ENCODE measurements at places on chromosomes 11 and 22. TPM values are rescaled to one million over a fixed set of nuclear protein-coding genes. Genes with fewer than 3 reads are reported as not detected.

The C11orf42 gene
- not detected for total RNA-seq

The OR52N4 gene
- total RNA-seq: not detected

The VPREB1 gene
- not detected for total RNA-seq

The IGLL5 gene
- total RNA-seq: not detected

The C11orf21 gene
- not detected for total RNA-seq

The POU2AF2 gene
- total RNA-seq: not detected

The GLB1L2 gene
- total RNA-seq: 1.4 TPM

The CD3D gene
- not detected for total RNA-seq

The OR52A1 gene
- total RNA-seq: not detected

The SCGB1D2 gene
- total RNA-seq: not detected

The ESAM gene
- 14.9 TPM for total RNA-seq

The TMEM151A gene
- 4.0 TPM for total RNA-seq

The CECR2 gene
- total RNA-seq: 0.05 TPM

The RGL4 gene
- total RNA-seq: not detected

The ACR gene
- 0.11 TPM for total RNA-seq

The SMTNL1 gene
- not detected for total RNA-seq

The ENTHD1 gene
- not detected for total RNA-seq

The KCNK4 gene
- not detected for total RNA-seq

The OR51B5 gene
- total RNA-seq: 0.10 TPM

The TOB2 gene
- 20.7 TPM for total RNA-seq

The MYBPC3 gene
- 0.05 TPM for total RNA-seq

The CBX6 gene
- 26.8 TPM for total RNA-seq

The SLC22A12 gene
- total RNA-seq: not detected

The POLD3 gene
- total RNA-seq: 19.3 TPM

The RAB39A gene
- 0.59 TPM for total RNA-seq

The CST6 gene
- total RNA-seq: not detected

The DDTL gene
- total RNA-seq: 1.6 TPM

The APOBEC3H gene
- total RNA-seq: 0.38 TPM

The PRR33 gene
- not detected for total RNA-seq

The MMP1 gene
- 0.78 TPM for total RNA-seq

The TRIM29 gene
- total RNA-seq: 22.2 TPM

The KIF18A gene
- 14.2 TPM for total RNA-seq

The USH1C gene
- total RNA-seq: 1.6 TPM

The MIAT gene
- 0.25 TPM for total RNA-seq

The MGAT3 gene
- total RNA-seq: 0.81 TPM

The CCDC87 gene
- 0.21 TPM for total RNA-seq

The SERHL2 gene
- total RNA-seq: 0.24 TPM

All from A549 treated with GW870086 at 1 μM for 4 hours (cell line).